ENCODE measurements at places on chromosomes 4 and X. TPM values are rescaled to one million over a fixed set of nuclear protein-coding genes. Genes with fewer than 3 reads are reported as not detected.

DNA sequence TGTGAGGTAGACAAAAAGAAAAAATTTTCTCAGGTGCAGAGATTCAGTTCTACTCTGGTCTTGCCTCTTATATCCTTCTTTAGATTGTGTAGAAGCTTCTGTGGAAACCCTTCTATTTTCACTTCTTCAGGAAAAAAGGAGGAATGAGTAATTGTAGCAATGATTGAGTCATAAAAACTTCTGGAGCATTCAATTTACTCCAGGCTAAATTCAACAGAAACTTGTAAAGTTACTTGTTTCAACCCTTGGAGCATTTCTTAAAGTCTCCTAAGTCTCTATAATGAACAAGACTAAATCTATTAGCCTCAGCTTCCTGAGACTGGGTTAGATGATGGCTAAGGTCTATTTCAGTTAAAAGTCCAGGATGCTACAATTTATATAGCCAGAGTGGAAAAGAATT, 29.9 kb downstream of the BOD1L1 start:
- H3K27me3 ChIP-seq, result no peaks in the 10 kb centered on the region
- H3K4me3 ChIP-seq, result no peak overlapping the region
- H3K4me1 ChIP-seq, result no peaks in the 10 kb centered on the region
- no peak for DNase-seq
- no peak overlapping the region for H3K27ac ChIP-seq
- no peaks in the 10 kb centered on the region for H3K36me3 ChIP-seq

GRCh38 chr4:148962539-148963290, 520.5 kb upstream of the NR3C2 start:
- H3K36me3 ChIP-seq, result no peaks in the 10 kb centered on the region
- no peak overlapping the region for H3K4me3 ChIP-seq
- H3K4me1 ChIP-seq, result no peaks in the 10 kb centered on the region

GRCh38 chrX:119072744-119073143, at the start of gene CT47C1:
Gene CT47C1, plus strand, starts transcription at chrX:119072993. Its CDS starts 233 bp downstream, at chrX:119073226.
- H3K4me1 ChIP-seq, result no peaks in the 10 kb centered on the region
- H3K4me3 ChIP-seq, result no peak within 1 kb of the TSS
- no peak within 1 kb of the TSS for H3K27ac ChIP-seq
- no peaks in the 10 kb centered on the region for H3K27me3 ChIP-seq
- DNase-seq, result no peak

The SORCS2 gene
- 5.8 TPM for total RNA-seq
